Tongue (tissue), 3 donors: ENCODE measurements at places on chromosomes 12 and 14. TPM values are rescaled to one million over a fixed set of nuclear protein-coding genes. Genes with fewer than 3 reads are reported as not detected.

- no peak for DNase-seq
Observed at GRCh38 chr14:81208489-81208888, 12.3 kb downstream of the GTF2A1 start.

DNA sequence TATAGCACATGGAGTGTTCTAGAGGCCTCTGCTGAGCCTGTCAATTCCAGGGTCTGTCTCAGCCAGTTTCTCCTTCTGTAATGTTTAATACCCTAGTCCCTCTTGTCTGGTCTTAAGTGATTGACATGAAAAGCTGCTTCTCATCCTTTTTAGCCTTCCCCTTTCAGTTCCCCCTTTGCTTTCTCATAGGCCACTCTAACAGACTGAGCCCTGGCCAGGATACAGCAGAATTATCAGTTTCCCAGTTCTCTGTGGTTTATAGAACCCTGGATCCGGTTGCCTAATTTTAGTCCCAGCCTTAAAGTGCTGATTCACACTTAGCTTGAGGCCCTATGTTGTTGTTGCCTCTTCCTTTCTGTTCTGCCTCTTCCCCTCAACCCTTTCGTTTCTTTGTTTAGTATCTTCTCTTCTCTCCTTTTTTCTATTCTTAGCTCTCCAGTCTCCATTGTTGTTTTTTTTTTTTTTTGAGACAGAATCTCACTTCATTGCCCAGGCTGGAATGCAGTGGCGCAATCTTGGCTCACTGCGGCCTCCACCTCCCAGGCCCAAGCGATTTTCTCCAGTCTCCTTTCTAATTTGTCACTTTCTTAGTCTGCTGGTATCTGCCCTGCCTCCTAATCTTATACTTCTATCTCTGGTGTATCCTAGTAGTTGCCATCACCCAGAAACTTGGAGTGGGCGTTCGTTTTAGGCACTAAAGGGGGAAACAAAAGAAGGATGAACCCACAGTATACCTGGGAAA lies 2.9 kb upstream of the BIN2 start:
- peak; percentile 29 for DNase-seq

DNA sequence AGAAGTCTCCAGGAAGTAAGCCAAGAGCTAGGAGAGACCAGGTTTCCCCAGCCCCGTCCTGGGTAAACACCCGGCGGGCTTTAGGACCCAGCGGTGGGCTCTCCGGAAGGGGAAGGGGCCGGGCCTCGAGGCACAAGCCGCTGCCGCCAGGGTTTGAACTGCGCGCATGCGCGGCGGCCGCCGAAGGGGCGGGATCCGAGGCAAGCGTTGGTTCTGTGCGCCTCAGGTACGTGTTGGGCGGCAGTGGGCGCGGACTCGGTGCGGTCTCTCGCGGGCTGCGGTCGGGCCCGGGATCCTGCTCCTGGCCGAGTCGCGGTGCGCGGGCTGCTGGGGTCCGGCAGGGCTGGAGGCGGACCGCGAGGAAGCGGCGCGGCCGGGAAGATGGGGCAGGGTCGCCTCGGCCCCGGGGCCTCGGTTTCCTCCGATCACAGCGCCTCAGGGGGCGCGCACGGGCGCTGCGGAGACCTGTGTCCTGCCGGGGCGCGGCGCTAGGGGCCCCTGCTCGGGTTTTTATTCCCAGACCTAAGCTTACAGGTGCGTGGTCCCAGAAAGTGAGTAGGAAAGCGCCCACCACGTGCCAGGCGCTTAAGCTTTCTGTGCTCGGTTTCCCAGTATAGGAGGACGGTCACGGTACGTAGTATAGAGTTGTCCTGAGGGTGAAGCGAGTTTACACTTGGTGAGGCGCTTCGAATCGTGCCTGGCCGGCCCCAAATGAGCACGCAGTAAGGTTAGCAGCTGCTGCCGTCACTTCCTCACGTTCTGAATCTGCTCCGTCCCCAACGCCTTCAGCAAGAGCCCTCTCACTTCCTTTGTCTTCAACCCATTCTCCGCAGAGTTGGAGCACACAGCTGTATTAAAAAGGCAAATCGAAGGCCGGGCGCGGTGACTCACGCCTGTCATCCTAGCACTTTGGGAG lies at the start of gene TDP1:
Gene TDP1 (plus strand): TSS at position 183 of the 916 bp plus-strand sequence. CDS start 7,188 bp downstream, outside the sequence.
- DNase-seq, result peak; percentile 99

GRCh38 chr14:97948841-97949240 lies 1151.7 kb downstream of the VRK1 start:
- DNase-seq, result peak; percentile 15

- peak; percentile 5 for DNase-seq
Observed at GRCh38 chr12:100987552-100988521, 193.3 kb downstream of the ANO4 start.

DNA sequence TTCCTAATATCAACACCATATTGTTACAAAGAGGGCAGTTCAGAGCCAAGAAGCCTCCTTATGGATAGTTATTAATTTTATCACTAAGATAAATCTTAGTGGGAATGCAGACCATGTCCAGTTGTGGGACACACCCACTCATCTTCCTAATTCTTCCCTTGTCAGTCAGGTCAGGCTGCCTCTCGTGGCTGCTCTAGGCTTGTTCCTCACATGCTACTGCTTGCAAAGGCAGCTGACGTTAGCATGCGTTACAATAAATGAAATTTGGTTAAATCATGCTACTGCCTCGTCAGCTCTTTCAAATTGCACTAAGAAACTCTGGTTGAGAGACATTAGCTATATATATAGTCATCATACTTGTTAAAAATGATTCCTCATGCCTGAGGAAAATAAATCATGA lies 108.4 kb downstream of the CAND1 start:
- DNase-seq, result no peak

DNA sequence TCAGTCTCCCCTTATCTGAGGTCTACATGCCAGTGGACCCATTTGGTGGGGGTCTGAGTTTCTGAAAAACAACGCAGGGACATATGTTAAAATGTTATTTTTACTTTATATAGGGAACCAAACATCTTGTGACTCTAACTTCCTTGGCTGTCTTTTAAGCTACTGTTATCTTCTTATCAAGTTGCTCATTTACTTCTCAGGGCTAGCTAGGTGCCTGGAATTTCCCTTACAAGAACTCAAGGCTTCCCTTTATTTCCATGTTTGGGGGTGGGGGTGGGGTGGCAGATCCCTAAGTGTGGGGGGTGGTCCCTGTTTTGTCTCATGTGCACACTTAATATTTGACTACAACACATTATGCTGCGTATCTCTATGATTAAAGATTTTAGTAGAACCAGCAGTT lies 31.6 kb downstream of the PPP1R36 start:
- DNase-seq, result no peak

DNA sequence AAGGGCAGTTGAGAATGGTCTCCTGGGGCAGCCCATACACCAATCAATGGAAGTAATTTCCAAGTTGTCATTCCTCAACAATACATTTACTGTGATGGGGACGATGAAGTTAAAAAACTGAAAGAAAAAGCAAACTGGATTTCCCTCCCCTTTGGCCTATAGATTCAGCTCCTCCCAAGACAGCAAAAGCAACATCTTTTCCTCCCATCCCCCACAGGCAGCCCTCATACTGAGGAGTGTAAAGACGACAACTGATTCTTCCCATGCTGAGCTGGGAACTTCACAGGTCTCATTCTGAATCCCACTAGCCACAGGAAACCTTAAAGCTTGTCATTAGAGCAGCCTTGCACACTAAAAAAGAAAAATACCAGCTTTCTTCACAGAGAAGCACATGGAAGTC lies 48.5 kb downstream of the PITPNM2 start:
- no peak for DNase-seq

Gene B3GNT4
- 0.41 TPM for total RNA-seq

GRCh38 chr12:91110311-91110924 lies 876 bp downstream of the LUM start:
- DNase-seq, result peak; percentile 22

- no peak for DNase-seq
Observed at GRCh38 chr12:106982229-106982628, 4.7 kb downstream of the MTERF2 start.

DNA sequence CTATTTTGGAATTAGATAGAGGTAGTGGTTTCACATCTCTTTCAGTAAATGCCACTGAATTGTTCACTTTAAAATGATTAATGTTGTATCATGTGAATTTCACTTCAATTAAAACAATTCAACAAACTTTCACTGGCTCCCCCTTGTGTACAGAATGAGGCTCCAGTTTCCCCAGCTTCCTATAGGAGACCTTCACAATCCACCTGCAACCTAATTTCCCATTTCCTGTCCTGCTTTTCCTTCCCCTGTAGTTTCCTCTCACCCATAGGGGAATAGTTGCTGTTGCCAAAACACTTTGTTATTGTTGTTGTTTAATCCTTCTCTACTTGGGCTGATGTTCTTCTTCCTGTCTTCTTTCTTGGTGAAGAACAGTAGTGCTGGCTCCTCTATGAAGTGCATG lies 59.8 kb downstream of the NPAS3 start:
- DNase-seq, result no peak

DNA sequence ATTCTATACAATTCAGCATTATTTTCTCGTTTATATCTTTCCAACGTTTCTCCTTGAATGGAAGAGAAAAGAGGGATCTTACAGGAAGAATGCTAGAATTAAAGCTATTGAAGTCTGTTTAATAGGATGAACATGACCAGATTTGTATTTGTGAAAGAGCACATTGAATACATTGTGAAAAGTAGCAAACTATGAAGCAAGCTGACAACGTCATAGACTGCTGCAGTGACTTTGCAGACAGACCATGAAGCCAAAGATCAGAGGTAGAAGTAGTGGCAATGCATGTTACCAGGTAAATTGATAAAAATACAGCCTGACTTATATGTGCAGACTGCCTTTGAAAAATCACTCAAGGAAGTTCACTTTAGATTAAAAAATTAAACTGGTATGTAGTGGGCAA lies 146.1 kb downstream of the RASSF9 start:
- no peak for DNase-seq

Gene FOXG1
- total RNA-seq, result 0.10 TPM

Gene PPP1R36
- 1.6 TPM for total RNA-seq

GRCh38 chr12:110104188-110105094 lies 19.7 kb upstream of the IFT81 start:
- DNase-seq, result peak; percentile 65

DNA sequence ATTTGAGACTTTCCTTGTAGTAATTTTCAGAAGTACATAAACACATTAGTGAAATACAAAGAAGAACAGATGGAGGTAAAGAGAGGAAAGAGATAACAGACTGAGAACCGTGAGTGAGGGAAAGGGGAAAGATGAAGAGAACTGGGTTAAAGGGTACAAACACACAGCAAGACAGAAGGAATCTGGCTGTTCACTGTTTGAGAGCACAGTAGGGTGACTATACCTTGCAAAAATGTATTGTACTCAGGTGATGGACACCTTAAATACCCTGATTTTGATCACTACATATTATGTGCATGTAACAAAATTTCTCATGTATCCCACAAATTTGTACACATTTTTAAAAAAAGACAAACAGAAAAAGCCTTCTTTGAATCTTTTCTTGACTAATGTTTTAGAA lies 2.7 kb upstream of the TRHDE start:
- DNase-seq, result no peak

- no peak for DNase-seq
Observed at GRCh38 chr14:65940056-65940735, 527.7 kb downstream of the FUT8 start.

DNA sequence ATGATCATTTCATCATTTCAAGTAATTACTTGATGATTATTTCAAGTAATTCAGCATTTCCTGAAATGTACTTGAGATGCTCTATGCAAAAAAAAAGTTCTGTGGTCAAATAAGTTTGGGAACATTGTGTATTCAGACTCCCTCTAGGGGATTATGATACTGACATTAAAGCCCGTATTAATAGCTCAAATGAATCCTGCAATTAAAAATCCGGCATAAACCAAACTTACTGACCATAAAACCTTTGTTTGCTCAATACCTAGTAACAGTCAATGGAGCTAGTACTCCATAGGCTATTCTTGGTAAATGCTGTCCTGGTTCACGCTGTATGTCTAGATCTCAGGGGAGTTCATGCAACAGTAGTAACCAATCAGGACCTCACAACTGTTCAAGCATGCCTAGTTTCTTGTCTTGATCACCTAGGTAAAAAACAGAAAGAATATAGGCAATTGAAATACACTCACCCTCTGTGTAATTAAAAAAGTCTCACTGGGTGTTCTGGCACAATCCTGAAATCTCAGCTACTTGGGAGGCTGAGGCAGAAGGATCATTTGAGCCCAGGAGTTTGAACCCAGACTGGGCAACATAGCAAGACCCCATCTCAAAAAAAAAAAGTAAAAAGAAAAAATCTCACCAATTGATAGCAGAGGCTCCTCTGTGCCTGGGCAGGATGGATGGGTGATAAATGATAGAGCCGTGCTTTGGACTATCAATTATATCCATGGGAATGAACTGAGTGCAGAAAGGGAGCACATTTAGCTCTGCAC lies 14.1 kb downstream of the ALDH1L2 start:
- DNase-seq, result no peak

GRCh38 chr14:34981743-34982420 lies 910 bp upstream of the SRP54 start:
- DNase-seq, result no peak

Gene CLEC2B
- 25.2 TPM for total RNA-seq

Gene TSPAN8
- 0.51 TPM for total RNA-seq

DNA sequence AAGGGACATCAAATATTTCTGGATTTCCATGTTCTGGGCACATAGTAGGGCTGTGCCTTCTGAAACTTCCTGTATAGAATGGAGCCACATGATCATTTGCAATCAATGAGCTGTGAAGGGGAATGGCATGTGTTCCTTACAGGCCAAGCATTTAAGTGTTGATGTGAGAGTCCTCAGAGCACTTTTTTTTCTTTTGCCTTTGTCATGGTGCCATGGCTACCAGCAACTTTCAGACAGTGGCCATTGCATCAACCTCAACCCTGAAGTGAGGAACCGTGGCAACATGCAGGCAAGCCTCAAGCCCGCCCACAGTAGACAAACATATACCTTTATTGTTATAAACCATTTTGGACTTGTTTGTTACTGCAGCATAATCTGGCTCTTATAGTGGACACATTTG lies 948.1 kb downstream of the NRXN3 start:
- DNase-seq, result no peak

GRCh38 chr12:97109441-97109840 lies 202.4 kb downstream of the NEDD1 start:
- DNase-seq, result no peak
